ENCODE measurements at places on chromosomes 6 and 20.

DNA sequence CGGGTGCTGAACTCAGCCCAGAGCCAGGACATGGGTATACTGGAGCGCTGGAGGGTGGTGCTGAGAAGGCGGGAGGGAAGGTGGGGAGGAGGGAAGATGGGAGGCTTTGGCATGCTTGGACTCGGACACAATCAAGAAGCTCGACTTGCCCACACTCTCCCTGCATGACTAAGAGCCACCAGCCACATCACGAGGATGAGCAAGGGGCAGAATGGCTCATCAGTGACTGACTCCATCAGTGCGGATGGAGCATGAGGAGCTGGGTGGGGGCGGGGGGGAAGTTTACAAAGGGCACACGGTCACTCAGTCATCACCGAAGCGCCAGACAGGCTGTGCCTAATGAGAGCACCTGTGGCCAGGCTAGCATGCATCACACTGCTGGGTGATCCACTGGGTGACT lies 222.8 kb downstream of the KIF16B start:
- DNase-seq, result no peak

- no peak for DNase-seq
These were observed 115.4 kb downstream of the SYCP2 start for GRCh38 chr20:59817846-59818615.

- no peak for DNase-seq
These were observed 128.5 kb downstream of the ALDH8A1 start for GRCh38 chr6:134821397-134821796.

DNA sequence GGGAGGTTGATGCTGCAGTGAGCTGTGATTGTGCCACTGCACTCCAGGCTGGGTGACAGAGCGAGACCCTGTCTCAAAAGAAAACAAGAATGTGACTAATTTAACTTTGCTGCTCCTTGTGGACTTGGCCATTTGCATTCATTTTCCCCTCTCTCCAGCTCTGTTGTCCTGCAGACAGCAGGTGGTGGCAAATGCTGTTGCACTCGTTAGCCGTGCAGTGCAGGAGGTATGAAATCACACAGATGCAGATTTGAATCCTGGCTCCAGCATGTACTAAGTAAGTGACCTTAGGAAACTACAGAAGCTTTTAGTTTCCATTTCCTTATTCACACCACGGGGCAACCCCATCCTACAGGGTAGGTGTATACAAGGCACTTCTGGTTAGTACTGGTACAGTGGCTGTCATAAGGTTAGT lies 9.6 kb upstream of the BEND3 start:
- DNase-seq, result no peak

DNA sequence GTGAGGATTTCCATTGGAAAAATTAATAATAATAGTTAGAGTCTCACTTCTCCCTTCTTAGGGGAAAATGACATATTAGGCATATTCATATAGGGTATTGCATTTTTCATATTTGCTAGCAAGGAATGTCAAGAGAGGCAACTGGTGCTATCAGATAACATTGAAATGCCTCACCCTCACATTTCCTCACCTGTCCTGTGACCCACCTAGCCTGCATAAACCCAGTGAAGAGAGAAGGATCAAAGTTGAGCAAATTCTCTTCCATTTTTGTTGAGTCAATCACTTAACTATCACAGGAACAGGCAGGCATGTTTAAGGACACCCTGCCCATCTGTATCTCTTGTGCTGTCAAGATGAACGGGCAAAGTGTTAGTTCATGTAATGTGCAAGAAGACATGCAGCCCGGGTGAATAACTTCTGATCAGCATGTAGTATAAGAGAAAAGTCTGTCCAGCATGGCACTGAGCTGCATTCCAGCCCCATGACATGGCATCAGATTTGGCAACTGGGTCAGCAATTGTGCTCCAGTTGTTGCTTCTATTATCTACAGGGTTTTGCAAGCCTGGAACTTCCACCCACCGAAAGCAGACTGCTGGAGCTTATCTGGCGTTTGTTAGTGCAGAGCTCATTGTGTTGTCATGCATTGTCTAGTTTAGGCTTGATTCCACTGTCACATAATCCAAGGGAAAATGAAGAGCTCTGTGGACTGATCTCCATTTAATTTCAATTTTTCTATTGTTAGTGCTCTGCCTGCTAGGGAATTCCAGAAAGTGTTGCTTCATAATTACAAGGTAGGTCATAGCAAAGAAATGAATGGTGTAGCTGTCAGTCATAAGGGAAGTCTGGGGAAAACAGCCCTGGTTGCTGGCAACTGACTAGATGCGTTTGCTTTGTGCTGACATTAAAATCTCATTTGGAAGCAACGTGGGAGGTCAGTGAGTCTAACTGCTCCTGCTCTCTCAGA lies 138.4 kb upstream of the TNFAIP3 start:
- DNase-seq, result no peak

DNA sequence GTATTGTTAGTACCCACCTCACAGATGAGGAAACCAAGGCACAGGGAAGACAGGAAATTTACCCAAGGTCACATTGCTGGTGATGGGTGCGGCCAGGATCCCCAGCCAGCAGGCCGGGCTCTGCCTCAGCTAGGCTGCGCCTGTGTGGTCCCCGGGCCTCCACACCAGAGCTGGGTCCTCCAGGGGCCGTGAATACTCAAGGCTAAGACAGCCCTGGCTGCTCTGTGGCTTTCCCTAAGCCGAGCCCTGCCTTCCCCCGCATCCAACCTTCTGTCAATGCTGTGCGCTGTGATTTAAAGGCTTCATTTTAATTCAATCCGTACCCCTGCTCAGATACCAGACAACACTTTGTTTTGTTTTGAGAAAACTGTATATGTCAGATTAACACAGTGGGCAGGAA lies 246.7 kb downstream of the TTLL2 start:
- DNase-seq, result no peak

DNA sequence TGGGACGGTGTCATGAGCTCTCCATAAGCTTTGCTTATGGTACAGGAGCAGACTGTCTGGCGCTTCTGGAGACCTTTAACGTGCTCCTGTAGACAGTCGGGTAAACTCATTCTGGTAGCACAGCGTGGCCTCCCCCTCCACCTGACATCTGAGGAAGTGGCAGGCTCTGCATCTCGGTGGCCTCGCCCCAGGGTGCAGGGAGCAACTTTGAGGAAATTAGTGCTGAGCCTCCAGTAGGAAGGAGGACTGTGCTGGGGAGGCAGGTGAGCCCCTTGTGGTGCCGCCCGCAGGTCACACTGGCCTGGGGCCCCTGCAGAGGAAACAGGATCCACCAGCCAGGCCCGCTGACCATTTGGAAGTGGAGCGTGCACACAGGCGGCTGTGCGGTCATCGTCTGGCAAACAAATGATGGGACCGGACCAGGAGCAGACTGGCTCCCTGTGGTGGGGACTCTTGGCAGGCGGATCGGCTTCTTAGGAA lies 57.9 kb downstream of the SYNJ2 start:
- DNase-seq, result no peak

DNA sequence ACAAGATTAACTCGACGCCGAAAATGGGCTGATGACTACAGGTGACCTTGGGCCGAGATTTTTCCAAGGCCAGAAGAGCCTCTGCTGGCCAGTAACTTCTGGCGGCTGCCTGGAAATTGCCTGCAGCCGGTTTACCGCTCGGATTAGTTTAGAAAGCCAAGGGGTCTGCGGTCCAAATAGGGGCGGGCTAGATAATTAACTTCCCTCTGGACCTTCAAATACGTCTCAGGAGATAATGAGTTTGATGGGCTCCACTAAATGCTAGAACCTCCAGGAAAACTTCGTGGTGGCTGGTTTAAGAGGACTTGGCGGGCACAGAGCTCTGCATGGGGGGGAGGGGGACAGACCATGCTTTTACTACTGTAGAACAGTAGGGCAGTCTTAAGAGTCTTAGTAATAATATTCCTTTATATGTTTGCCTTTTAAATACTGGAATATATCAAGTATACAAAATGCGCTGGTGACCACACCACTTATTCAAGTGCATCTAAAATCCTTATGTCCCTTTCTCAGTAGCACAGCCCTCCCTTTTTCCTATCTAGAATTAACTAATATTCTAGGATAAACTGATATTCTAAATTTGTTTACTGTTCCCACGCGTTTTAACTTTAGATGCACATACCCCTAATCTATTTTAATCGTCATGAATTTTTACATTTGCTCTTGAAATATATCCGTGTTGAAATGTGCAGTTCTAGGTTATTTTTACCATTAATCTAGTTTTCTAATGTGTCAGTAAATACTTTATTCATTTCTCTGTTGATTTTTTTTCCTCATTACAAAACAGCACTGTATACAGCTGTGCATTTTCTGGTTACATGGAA lies 107.5 kb upstream of the PRSS16 start:
- no peak for DNase-seq

- no peak for DNase-seq
These were observed 151.9 kb downstream of the CDKAL1 start for GRCh38 chr6:20686142-20686541.

GRCh38 chr6:132866762-132867449 lies 52.5 kb downstream of the RPS12 start:
- DNase-seq, result no peak

- DNase-seq, result no peak
These were observed 99.5 kb downstream of the LINC00237 start for GRCh38 chr20:21006611-21007010.

- DNase-seq, result no peak
These were observed 14.5 kb downstream of the CD109 start for GRCh38 chr6:73710470-73710869.

- no peak for DNase-seq
These were observed 17.1 kb downstream of the MRPL14 start for GRCh38 chr6:44110005-44110676.

DNA sequence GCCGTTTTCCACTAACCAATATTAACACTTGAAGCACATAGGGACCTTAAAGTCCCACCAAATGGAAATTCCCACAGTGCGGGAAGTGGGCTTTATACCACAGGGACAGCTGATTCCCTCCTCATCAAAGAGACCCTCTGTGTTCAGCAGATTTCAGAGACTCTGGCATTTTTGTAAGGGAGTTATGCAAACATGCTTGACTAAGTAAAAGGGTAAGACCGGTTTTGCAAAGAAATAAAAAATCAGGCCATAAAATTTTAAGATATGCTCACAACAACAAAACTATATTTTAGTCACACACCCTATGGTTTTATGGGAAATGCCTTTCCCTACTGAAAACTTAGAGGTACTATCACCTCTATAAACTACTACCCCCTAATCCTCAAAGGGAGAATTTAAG lies 45.4 kb upstream of the SPTLC3 start:
- DNase-seq, result no peak

DNA sequence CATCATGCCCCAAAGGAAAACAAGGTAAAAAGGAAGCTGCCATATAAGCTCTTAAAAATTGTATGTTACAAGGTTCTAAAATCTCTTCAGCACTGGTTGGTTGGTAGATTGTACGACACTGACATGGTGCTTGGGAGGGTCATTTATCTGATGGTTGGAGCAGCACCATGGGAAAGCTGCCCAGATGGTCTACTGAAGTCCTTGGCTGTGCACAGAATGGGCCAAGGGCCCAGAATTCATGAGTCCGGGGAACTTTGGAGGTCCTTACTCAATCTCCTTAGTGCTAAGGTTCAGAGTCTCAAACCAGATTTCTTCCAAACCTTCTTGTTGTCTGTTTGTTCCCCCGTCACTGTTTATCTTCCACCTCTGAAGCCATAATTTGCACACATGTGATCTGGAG lies 314.4 kb downstream of the ESR1 start:
- DNase-seq, result no peak

- no peak for DNase-seq
These were observed 5.6 kb downstream of the PPP1R16B start for GRCh38 chr20:38810926-38811630.

DNA sequence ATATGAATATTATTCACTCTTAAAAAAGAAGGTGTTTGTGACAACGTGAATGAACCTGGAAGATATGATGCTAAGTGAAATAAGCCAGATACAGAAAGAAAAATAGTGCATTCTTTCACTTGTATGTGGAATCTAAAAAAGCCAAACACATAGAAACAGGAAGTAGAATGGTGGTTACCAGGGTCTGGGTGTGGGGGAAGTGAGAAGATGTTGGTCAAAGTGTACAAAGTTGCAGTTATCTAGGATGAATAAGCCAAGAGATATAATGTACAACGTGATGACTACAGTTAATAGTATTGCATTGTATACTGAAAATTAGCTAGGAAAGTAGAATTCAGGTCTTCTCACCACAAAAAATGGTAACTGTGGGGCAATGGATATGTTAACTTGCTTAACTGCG lies 151.1 kb upstream of the HCRTR2 start:
- DNase-seq, result no peak

DNA sequence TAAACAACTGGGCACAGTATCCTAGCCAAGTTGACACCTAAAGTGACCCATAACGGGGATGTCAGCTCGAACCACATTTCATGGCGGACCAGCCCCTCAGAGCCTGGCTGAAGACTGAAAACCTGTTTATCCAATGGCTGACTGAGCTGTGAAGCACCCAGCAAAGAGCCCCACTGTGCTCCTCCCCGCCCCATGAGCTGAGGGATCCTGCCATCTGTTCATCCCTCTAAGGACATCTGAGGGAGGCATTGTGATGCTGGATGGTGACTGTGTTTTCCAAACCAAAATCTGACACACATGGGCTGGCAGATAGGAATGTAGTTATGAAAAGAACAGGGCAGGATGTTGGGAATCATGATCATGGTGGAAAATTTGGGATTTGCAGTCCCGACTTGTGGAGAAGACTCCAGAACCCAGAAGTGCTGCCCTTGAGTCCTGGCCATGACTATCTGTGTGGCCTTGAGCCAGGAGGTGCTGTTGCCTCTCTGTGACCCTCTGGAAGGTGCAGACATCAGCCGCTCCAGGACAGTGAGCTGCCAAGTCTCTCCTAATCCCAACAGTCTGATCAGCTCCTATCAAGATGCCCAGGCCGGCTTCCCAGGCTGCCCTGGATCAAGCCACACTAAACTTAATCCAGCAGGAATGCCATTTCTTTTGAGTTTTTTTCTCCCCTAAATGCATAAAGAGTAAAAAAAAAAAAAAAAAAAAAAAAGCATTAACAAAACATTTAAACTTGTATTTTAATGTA lies 5.7 kb downstream of the EDN3 start:
- no peak for DNase-seq

- DNase-seq, result no peak
These were observed 33.8 kb downstream of the FRMD1 start for GRCh38 chr6:168045141-168045691.

GRCh38 chr6:109442393-109442924 lies 1.9 kb downstream of the SMPD2 start:
- no peak for DNase-seq

DNA sequence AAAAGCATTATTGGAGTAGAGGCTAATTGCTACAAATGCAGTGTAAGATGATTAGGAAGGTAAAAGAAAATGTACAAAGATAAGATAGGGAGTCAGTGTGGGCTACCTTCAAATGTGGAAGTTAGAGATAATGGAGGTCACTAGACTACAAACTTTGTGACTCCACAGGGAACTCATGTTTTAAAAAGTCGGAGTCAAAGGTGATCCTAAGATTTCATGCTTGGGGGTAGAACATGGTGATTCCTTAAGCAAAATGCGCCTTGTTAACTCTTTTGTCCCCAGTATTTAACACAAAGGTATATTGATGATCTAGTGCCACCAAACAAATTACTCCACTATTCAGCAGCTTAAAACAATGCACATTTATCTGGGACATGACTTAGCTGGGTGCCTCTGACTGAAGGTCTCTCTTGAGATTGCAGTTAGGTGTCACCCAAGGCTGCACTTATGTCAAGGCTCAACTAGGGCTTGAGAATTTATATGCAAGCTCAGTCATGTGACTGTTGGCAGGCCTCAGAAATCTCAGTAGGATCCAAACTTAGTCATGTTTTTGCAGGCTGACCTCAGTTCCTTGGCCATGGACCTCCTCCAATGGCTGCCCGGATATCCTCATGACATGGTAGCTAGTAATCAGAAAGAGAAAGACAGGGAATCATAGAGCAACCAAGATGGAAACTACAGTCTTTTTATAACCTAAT lies 11.4 kb upstream of the SNX9 start:
- DNase-seq, result no peak

- DNase-seq, result no peak
These were observed 5.9 kb downstream of the SLC2A10 start for GRCh38 chr20:46715292-46715756.

Measured in activated CD8-positive, alpha-beta memory T cell treated with anti-CD3 and anti-CD28 coated beads, Interleukin-2, amount 50 U/mL, for 4 hours (primary cell).